ENCODE measurements at places on chromosomes 7 and 10.

DNA sequence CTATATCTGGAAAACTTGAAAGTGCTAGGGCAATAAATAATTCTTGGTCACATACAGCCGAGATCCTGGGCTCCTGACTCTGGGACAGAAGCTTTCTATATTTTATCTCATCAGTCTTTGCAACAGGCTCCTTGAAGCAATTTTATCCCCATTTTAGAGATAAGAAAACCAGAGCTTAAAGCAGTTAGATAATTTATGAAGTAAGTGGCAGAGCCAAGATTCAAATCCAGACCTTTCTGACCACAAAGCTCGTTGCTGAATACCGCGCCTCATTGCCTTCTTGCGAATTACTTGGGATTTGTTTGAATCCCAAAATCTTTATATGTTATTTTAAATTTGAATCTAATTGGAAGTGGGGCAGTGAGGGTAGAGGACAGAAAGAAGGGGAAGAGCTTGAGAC, 106.0 kb downstream of the TCF7L2 start:
- DNase-seq, result no peak

DNA sequence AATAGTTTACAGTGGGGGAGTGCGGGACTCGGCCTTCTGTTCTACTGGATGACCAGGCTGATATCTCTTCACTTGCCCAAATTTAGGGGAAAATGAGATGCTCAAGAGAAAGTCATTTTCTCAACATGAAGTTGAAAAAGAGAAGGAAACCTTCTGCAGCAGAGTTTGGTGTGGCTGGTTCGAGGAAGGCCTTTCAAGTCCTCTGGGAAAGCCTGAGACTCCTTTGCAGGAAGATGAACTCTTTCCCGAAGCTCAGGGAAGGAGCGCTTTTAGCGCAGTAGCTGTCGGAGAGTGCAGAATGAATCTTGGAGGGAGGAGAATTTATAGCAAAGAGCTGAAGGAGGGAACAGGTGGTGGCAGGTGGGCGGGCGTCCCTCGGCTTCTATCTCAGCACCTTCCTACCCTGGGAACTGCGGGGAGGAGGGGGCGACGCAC, at the start of gene ATOH7:
TSS of gene ATOH7 (minus strand) at position 297 of the 435 bp plus-strand sequence. CDS start 436 bp downstream, outside the sequence.
- DNase-seq, result no peak

- no peak for DNase-seq
These were observed 369.2 kb downstream of the GFRA1 start for GRCh38 chr10:115903845-115904244.

DNA sequence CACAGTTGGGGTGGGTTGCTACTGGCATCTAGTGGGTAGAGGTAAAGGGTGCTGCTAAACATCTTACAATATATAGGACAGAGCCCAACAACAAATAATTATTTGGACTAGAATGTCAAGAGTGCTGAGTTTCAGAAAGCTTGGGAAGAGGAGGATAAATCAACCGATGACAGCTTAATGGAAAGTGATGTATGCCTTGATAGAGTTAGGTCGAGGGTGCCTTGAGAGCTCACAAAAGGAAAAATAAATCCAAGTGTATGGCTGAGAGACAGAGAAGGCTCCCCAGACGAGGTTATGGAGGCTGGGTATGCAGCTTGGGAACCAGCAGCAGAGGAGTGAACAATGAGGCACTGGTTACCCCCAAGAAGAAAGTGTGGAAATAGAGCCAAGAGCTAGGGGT, 211.1 kb downstream of the HDAC9 start:
- no peak for DNase-seq

DNA sequence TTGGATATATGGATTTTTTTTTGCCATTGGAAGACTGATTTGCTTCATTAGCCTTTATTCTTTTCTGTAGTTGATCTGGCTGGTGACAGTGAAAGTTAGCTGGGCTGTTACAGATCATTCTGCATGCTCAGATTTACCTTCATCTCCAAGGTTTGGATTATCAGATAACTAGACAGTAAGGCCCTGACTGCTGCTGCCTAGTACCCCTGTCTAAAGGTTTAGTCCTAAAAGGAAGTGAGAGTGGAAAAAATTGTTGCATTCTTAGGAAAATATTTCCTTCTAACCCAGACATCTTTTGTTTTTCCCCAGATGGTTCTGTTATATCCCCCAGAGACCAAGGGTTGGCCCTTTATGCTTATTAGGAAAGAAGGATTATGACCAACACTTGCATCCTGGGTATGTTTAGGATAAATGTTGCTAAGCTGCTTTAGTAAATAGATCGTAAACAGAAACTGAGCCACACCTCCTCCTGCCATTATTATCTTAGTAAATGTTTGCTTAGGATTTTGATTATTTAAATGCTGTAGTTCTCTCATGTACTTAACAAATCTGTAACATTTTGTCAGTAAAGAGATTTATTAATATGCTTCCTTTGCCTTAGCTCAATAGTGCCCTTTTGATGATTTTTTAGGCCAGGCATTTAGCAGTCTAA, 44.4 kb downstream of the MCU start:
- no peak for DNase-seq

DNA sequence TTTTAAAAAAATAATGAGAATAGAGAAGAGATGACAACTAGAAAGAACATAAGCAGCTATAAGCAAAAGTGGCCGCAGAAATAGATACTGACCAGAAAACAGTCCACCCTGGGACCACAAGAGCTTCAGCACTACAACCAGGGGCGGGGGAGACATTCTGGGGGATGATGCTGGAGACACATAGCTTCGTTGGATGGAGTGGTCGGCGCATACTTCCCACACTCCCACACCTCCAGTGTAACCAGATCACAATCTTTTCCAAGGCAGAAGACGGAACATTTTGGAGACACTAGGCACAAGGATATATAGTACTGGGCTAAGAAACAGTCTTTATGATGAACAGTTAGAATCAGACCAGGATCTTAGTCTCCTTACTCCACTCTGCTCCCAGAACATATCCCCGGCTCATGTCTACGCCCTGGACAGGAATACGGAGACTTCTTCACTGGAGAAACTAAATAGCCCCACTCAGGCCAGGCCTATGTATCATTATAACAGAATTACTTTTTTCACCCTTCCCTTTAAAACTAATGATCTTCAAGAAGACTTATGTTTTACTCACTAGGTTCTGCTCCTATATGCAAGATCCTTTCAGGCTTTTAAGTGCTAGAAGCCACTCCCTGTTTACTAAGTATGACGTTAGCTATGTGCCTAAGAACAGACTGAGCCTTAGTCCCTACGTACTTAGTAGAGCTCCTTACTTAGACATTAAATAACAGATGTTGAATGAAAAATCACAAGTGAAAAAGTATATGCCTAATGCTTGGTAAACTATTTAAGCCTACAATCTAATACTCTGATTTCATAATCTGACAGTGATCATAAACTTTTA, 169.6 kb downstream of the SRPK2 start:
- DNase-seq, result no peak

GRCh38 chr7:105055621-105056020, 41.6 kb downstream of the KMT2E start:
- DNase-seq, result no peak

Data from GM13976 (cell line).